ENCODE measurements at places on chromosomes 3 and 15. TPM values are rescaled to one million over a fixed set of nuclear protein-coding genes. Genes with fewer than 3 reads are reported as not detected.

DNA sequence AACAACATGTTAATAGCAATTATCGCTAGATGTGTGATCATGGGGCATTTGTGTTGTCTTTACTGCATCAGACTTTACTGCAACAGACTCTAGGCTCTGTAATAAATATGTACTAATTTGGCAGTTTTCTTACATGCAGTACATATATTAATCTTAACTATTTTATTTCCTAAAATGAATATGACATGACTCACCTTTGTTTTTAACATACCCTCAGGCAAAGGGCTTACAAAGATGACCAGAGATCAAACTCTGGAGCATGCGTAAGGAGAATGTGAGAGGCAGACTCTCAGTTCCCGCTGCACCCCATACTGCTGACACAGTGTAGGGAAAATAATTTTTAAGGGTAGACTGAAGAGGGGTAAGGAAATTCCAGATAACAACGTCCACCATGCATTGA lies 7.2 kb upstream of the FAM174B start:
- no peak for DNase-seq

MASP1 gene
- total RNA-seq: 328 TPM

GRCh38 chr15:81957698-81958097 lies 88.1 kb downstream of the MEX3B start:
- no peak for DNase-seq

GRCh38 chr3:124235446-124235845 lies 243.5 kb upstream of the ROPN1 start:
- DNase-seq: no peak

- peak; percentile 96 for DNase-seq
Observed at GRCh38 chr3:167941234-167941995, 154.3 kb downstream of the GOLIM4 start.

GOLGA6D gene
- not detected for total RNA-seq

LRRC15 gene
- 2.3 TPM for total RNA-seq

DNA sequence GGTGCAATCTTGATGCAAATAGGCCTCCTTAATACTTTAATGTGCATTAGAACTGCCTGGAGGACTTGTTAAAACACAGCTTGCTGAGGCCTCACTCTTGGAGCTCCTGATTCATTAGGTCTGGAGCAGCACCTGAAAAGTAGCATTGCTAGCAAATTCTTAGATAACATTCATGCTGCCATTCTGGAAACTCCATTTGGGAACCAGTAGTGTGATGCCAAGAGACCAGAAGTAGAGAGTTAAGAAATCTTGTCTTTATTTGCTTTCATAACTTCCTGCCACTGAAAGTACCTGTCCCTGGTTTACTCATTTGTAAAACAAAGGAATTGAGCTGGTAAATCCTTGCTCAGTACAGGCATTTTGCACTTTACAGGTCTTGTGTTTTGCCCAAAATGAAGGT lies 72.0 kb downstream of the RAP2B start:
- DNase-seq: no peak

- peak; percentile 72 for DNase-seq
Observed at GRCh38 chr15:24956111-24956838, 1.5 kb downstream of the SNRPN start.

DNA sequence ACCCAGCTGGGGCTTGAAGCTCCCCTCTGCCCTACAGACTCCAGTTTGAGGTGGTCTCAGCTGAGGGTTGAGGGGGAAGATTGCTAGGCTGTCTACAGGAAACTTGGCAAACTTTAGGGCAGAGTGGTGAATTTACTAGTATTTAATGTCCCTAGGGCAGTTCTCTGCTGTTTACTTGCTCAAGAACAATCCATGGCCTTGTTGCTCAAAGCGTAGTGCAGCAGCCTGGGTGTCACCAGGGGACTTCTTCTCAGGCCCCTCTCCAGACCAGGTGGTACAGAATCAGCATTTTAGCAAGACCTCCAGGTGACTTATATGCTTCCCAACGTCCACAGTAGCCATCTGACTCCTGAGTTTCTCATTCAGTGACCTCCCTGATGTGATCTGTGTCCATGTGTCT lies 188.9 kb downstream of the NR1D2 start:
- DNase-seq: no peak

GPR62 gene
- total RNA-seq: under 0.01 TPM

- DNase-seq: no peak
Observed at GRCh38 chr3:142958707-142959106, 4.8 kb downstream of the PAQR9 start.

CP gene
- not detected for total RNA-seq

ZMYND10 gene
- total RNA-seq: 0.26 TPM

MOBP gene
- total RNA-seq: not detected

DNA sequence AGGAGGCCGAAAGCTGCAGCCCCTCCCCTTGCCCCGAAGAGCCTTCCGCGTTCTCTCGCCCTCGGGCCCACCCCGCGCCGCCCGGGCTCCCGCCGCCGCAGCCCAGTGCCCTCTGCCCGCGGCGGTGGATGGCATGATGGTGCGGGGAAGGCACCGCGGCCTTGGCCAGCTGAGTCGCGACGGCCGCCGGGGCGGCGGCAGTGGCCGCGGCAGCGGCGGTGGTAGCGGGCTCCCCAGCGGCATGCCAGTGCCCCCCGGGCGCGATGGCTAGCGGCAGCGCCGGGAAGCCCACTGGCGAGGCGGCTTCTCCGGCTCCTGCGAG lies 1.2 kb downstream of the TLNRD1 start:
- DNase-seq: no peak

GABRA5 gene
- total RNA-seq: not detected

GRCh38 chr15:66042624-66043023 lies 173.3 kb downstream of the RAB11A start:
- no peak for DNase-seq

CFAP20DC gene
- 3.8 TPM for total RNA-seq

- no peak for DNase-seq
Observed at GRCh38 chr3:196968233-196969133, at the start of gene PIGZ. Gene PIGZ, minus strand, starts transcription at chr3:196968833. Its CDS starts 16,802 bp downstream, at chr3:196952031.

GRCh38 chr3:122183521-122183892 lies at the start of gene CASR:
Gene CASR, plus strand, starts transcription at chr3:122183668. Its CDS starts 70,522 bp downstream, at chr3:122254190.
- no peak for DNase-seq

DNA sequence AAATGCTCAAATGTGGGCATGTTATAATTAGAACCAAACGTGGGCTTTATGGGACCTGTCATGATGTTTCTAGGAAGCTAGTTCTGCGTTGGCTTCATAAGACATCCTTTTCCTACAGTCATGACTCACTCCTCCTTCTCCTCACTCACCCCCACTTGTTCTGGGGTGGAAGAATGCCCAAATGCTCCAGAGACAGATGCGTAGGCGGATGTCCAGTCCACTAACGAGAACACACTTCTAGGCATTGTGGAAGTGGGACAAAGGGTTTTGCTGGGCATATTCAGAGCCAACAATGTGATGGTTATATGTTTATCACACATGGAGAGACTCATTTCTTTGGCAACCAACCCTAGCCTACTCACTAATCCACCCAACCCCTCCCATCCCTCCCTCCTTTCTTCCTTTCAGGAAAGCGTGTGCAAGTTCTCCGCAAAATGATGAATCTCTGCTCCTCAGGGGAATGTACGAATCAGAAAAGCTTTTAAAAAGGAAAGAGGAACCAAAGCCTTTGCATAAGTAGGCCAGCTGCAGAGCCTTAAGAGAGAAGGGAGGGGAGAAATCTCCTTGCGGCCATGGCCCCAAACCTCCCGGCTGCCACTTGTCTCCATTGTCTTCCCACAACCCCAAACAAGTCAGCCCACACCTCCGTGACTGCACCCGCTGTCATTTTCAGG lies 123.0 kb upstream of the SPRED1 start:
- peak; percentile 100 for DNase-seq

DNA sequence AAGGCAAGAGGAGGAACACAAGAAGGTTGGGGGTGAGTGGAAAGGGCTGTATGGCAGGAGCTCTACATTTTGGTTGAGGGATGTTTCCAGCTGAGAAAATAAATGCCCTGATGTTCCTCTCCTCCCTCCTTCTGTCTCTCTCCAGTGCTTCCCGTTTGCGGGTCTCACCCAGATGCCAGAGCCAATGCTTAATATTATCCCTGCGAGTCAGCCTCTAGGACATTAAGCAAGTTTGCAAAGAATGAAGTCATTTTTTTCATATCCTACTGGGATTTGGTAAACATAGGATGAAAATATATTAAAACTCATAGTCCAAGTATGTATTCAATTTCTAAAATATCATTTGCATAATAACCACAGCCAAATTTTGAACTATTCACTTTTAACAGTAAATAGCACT lies 295.9 kb downstream of the CADM2 start:
- peak; percentile 45 for DNase-seq

CHRM5 gene
- total RNA-seq: not detected

- no peak for DNase-seq
Observed at GRCh38 chr3:167450195-167450594, 23.6 kb downstream of the SERPINI2 start.

GRCh38 chr15:58686286-58686685 lies 63.2 kb downstream of the ADAM10 start:
- no peak for DNase-seq

PLXNA1 gene
- 36.0 TPM for total RNA-seq

- DNase-seq: no peak
Observed at GRCh38 chr15:97129674-97130073, 799.2 kb downstream of the NR2F2 start.

CADPS gene
- total RNA-seq: 33.1 TPM

GRCh38 chr15:80003171-80003570 lies 32.2 kb upstream of the BCL2A1 start:
- DNase-seq: no peak

RAB27A gene
- 10.3 TPM for total RNA-seq

TMEM62 gene
- total RNA-seq: 20.8 TPM

DNA sequence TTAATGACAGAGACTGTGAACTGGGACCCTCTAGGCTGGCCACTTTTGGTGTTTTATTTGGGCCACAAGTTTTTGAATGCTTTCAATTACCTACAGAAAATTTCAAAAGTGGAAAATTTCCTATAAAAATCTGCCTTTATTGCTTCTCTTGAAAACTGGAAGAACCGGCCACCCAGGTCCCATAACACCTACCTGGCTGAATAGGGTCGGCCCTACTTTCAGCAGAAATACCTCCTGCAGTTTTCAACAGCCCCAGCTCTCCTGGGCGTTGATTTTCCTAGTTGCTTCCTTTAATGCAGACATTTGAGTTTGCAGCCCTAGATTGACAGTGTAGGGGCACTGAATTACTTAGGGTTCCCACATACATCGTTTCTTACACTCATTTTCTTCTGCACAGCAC lies 719 bp upstream of the SRPRB start:
- no peak for DNase-seq

DNA sequence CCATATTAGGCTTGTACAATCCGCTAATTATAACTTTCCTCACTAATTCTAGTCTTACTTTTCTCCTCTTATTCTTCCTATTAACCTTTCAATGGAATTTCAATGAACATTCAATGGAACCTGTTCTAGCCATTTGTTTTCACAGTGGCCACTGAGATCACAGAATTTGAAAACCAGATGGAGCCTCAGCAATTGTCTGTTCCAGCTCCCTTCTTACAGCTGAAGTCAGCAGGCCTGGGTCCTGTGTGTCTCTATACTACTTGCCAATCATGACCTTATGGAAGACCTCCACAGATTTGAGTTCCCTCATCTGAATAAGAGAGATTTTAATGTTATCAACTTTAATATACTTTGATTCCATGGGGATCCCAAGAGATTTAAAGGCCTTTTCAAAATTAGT lies 36.6 kb downstream of the TJP1 start:
- no peak for DNase-seq

- DNase-seq: peak; percentile 93
Observed at GRCh38 chr3:1183320-1184048, 90.7 kb downstream of the CNTN6 start.

UMPS gene
- 23.1 TPM for total RNA-seq

- no peak for DNase-seq
Observed at GRCh38 chr15:83430441-83430840, 16.7 kb upstream of the SH3GL3 start.

All from fibroblast of lung (primary cell).